ENCODE measurements at places on chromosomes 3 and 15.

- no peak for DNase-seq
Measured at GRCh38 chr15:91047545-91048199, 25.3 kb upstream of the VPS33B start.

- DNase-seq = no peak
Measured at GRCh38 chr3:134080761-134081160, 51.0 kb upstream of the SLCO2A1 start.

- peak; percentile 55 for DNase-seq
Measured at GRCh38 chr3:161042023-161042501, 63.1 kb downstream of the B3GALNT1 start.

- DNase-seq = no peak
Measured at GRCh38 chr3:170259907-170260306, 37.7 kb downstream of the PRKCI start.

DNA sequence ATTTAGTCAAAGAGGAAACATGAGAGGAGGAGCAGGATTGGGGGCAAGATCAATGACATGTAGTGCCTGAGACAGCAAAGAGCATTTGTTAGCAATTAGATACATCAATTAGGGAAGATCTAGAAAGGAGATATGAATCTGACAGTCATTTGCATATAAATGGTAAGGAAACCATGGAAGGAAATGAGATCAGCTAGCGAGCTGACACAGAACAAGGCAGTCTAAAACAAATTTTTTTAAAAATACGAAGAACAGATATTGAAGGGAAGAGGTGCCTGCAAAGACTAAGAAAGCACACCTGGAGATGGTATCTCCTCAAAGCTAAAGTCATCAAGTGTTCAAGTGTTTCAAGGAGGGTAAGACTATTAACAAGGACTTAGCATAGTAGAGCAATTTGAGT, 4.6 kb downstream of the EPM2AIP1 start:
- no peak for DNase-seq

DNA sequence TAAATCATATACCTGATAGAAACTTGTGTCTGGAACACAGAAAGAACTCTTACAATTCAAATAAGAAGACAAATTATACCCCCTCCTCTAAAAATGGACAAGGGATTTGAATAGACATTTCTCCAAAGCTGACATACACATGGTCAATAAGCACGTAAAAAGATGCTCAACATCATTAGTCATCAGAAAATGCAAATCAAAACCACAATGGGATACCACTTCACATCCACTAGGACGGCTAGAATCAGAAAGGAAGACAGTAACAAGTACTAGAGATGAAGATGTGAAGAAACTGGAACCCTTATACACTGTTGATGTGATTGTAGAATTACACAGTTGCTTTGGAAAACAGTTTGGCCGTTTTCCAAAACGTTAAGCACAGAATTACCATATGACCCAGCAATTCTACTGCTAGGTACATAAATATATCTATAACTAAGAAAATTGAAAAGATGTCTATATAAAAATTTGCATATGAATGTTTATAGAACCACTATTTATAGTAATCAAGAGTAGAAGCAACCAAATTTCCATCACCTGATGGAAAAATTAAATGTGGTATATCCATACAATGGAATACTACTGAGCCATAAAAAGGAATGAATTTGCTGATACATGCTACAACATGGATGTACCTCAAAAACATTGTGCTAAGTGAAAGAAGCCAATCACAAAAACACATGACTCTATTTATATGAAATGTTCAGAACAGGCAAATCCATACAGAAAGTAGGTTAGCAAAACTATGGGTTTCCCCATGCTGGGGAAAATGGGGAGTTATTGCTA, 60.8 kb downstream of the GREM1 start:
- DNase-seq = no peak

- DNase-seq = no peak
Measured at GRCh38 chr3:18386274-18386890, 38.8 kb downstream of the SATB1 start.

DNA sequence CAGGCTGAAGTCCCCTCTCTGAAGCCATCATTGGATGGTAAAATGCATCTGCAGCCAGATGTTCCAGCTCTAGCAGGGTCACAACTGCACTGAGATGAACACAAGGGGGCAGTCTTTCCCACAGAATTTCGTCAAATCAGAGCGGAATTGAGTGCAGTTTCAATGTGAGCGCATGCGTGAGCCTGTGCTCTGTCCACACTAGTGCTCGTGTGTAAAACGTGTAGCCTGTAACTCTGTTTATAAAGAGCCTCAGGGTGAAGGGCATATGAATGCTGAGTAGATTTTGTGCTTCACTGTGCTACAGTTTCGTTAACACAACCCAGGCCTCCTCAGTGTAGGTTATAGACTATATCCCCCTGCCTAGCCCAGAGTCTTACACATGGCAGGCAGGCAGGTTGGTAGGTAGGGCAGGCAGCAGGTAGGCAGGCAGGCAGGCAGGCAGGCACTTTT, 92.7 kb upstream of the GOLGA6L4 start:
- DNase-seq = peak; percentile 87

DNA sequence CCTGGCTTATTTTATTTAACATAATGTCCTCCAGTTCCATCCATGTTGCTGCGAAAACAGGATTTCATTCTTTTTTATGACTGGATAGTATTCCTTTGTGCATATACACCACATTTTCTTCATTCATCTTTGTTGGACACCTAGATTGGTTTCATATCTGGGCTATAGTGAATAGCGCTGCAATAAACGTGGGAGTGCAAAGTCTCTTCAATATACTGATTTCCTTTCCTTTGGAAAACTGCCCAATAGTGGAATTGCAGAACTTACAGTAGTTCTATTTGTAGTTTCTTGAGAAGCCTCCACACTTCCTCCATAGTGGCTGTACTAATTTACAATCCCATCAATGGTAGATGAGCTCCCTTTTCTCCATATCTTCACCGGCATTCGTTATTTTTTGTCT, 72.5 kb upstream of the KLHL25 start:
- DNase-seq = no peak

DNA sequence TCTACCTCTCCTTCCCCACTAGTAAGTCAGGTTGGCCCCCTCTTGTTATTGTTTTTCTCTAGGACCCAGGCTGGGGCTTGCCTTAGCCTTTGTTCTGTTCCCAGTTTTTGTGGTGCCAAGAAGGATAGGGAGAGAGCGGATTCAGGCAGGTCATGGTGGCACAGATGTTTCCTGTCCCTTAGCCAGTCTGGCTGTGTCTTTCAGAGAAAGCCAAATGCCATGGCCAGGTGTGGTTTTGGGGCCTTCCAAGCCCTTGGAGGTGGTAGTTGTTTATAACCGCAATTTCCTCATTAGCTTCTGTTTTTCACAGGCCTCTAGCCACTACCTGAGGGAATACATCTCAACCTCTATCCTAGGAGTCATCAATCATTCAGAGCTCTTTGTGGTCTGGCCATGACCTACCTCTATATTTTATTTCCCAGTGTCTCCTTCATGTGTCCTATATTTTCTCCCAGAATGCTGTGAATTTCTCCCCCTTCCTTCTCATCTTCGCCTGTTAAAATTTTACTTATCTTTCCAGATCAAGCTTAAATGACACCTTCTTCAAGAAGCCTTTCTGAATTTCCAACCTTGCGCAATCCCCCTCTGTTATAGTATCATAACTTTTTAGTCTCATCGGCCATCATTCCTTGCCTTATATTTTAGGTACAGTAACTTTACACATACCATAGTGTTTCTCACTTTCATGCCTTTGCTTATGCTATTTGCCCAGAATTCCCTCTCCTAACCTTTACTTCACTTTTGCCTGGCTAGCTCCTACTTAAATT, 38.2 kb downstream of the TIMP4 start:
- no peak for DNase-seq

DNA sequence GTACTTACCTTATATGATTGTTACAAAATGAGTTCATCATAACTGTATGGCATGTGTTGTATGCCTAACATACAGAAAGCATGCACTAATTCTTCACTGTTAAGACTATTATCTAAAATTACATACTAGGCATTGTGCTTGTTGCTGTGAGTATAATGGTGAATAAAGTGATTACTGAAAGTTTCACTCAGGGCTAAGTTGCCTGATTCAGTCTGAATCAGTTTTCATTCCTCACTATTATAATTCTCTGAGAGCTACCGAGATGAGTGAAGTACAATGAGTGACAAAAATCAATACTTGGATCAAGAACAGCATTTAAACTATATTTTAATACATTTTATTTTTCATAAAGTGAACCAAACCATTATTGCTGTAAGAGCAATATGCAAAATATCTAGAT, 7.5 kb upstream of the GCSAM start:
- no peak for DNase-seq

GRCh38 chr3:69212411-69213160, 90.2 kb upstream of the LMOD3 start:
- no peak for DNase-seq

- DNase-seq = no peak
Measured at GRCh38 chr3:32442766-32443165, 51.1 kb downstream of the CMTM7 start.

DNA sequence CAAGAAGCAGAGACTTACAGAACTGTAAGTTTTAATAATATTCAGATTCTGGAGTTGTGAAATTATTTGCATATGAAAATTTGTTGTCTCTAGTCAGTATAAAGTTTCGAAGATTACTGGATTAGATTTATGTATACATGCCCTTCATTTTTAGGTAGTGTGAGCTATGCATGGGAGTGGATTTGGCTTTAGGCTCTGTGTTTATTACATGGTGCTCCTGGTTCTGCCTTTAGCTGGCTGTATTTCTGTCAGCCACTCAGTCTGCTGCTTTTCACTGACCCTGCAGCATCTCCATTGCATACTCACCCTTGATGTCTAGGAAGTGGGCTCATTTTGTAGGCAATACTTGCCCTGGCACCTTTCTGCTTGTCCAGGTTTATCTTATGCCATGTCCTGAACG, 147.5 kb upstream of the LRRFIP2 start:
- DNase-seq = no peak

- no peak for DNase-seq
Measured at GRCh38 chr3:39347586-39347876, 18.0 kb downstream of the CCR8 start.

DNA sequence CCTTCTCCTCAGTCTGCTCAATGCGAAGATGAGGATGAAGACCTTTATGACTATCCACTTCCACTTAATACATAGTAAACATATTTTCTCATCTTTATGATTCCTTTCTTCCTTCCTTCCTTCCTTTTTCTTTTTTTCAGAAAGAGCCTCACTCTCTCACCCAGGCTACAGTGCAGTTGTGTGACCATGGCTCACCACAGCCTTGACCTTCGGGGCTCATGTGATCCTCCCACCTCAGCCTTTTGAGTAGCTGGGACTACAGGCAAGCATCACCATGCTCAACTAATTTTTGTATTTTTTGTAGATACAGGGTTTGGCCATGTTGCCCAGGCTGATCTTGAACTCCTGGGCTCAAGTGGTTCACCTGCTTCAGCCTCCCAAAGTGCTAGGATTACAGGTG, 52.0 kb upstream of the RAP2B start:
- DNase-seq = no peak

- DNase-seq = no peak
Measured at GRCh38 chr3:71232175-71232679, 351.3 kb downstream of the FOXP1 start.

- no peak for DNase-seq
Measured at GRCh38 chr3:34200576-34200975, 402.1 kb downstream of the PDCD6IP start.

GRCh38 chr3:50652709-50653108, 22.0 kb upstream of the DOCK3 start:
- DNase-seq = no peak

DNA sequence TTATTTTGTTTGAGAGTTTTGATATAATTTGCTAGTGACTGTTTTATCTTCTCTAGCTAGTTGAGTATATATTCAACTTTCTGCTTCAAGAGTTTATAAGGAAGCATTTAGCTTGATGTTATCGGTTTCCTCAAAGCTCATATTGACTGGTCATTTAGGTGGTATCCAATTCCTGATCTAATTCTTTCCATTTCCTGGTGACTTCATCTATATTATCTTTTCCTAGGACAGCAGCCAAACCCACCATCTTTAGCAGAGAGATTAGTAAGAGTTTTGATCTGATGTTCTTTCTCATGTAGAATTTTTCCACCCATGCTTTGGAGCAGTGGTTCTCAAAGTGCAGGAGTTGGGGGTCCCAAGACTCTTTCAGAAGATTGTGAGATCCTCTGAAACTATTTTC, 148.6 kb upstream of the STT3B start:
- DNase-seq = no peak

DNA sequence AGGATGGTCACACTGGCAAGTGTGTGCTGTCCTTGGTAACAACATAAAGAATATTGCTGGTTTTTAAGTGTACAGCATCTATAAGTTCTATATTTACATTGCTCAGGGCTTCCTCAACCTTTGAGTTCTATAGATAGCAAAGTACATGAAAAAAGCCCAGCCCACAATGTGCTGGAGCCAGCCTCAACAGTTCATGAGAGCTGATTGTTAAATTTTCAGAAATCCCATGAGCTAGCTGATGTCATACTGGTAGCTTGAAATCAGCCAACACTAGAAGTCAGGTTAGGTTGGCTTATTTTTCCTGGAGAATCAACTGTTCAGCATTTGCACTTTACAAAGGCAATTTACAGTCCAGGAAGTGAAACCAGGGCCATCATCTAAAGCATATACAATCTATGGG, 102.8 kb downstream of the STRIT1 start:
- no peak for DNase-seq

DNA sequence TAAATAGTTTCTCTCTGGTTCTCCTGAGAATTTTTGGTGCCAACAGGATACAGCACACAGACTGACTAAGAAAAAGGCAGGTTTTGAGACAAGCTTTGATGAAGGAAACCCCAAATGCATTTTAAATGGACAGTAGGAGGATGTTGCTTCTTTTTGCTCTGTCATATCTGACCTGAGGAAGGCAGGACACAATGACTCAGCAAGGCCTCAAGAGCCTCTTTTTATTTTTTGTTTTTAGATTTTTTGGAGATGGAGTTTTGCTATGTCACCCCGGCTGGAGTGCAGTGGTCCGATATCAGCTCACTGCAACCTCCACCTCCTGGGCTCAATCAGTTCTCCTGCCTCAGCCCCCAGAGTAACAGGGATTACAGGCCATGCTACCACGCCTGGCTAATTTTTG, 16.9 kb upstream of the KNG1 start:
- no peak for DNase-seq

DNA sequence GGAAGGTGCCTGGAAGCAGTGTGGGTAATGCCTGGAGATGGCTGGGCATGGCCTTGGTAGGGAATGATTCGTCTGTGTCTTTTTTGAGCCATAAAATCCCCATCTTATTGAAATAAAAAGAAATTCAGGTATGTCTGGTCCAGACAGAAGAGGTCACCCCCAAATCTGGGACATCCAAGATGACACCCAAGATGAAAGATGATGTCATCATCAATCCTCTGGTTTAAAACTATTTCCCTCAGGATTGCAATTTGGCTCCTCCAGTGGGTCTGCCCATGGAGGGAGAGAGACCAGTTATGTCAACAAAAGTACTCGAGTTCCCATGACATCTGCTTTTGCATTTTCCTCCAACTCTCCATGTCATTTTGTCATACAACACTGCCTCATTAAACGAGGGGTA, 16.7 kb upstream of the CCR9 start:
- no peak for DNase-seq

DNA sequence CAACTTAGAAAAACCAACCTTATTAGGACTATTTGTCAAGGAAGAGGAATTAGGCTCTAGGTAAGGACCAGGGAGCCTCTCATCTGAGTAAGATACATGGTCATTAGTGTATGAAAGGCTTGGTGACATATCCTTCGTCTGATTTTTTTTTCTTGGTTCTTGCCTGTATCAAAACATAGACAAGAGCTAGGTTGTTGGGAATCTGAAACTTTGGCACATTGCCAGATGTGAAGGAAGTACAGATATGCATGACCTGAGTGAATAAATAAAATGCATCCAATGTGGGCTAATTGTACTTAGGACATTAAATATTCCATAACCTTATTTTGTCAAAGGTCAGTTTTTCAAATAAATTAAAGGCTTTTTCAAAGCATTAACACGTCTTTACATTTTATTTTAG, 151.8 kb downstream of the SYNPR start:
- no peak for DNase-seq
